ENCODE measurements at places on chromosomes 6 and 20.
A peak's percentile ranks its signal among the peaks of the same experiment; 100 is the strongest.

- no peak for DNase-seq
Observed at GRCh38 chr6:36978421-36979346, 7.3 kb downstream of the MTCH1 start.

- DNase-seq, result peak; percentile 95
Observed at GRCh38 chr6:30781743-30782424, 37.5 kb upstream of the IER3 start.

- DNase-seq, result no peak
Observed at GRCh38 chr6:38215651-38216311, 396.3 kb downstream of the ZFAND3 start.

DNA sequence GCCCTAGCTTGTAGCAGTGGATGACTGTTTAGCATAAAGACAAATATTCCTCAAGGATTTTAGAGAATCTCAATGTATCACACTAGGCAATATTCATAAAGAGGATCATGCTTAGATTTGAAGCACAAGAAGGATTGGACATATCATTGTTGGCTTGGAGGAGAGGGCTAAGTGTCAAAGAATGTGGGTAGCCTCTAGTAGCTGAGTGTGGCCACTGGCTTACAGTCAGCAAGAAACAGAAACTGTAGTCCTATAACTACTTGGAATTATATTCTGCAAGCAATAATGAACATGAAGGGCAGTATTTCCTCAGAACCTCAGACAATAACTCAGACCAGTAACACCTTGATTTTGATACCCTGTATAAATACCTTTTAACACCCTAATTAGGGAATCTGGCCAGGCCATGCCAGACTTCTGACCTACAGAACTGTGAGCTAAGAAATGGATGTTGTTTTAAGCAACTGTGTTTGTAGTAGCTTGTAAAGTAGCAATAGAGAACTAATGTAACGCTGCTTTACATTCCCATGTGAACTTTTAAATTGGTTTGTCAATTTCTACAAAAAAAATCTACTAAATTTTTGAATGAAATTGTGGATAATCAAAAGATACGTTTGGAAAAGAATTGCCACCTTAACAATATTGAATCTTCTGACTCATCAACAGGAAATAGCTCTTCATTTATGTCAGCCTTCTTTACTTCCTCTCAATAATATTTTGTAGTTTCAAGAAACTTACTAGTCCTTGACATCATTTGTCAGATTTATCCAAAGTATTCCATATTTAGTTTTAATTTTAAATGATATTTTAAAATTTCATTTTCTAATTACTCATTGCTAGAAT, 65.2 kb upstream of the RSPO3 start:
- DNase-seq, result no peak
